ENCODE measurements at places on chromosomes 6 and 20.

DNA sequence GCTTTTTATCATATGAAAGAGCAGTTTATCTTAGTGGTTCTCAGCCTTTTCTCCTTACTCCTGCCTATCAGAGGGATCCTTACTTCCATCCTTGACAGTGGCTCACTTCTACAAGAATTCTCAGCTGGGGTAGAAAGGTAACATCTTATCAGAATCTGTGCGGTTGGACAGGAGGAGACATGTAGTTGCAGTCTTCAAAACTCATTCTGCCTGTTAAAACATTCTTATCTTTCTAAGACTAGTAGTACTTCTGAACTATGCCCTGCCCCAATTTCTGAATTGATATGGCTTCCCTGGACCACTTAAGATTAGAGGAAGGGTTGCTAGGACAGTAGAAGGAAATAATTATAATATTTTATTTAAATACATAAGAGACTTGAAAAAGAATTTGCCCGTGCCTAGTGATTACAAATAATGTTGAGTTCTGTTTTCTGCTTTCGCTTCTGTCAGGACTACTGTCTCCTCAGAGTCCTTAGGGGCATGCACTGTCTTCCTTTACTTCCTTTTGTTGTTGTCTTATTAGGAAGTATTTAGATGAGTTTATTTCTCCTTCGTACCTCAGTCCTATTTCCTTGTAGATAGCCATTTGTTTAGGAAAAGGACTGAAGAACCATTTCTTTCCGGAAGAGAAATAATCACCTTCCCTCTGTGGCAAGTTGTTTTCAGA is 24.9 kb downstream of the BLTP3A start:
- no peak for DNase-seq

- no peak for DNase-seq
These were observed 169.2 kb downstream of the GRM4 start for GRCh38 chr6:33976437-33977360.

DNA sequence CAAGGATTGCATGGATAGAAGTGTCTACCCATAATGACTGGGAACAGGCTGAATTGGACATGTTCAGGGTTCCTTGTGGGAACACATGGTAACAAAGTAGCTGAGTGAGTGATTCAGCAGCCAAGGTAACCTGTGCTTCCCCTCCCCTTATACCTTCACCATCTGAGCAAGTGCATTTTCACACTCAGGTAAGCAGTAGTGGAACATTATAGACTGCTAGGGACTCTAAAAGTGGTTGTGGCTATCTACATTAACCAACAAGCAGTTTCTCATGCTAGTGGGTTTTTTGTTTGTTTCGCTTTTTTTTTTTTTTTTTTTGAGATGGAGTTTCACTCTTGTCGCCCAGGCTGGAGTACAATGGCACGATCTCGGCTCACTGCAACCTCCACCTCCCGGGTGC is 41.4 kb downstream of the KIZ start:
- DNase-seq, result no peak

DNA sequence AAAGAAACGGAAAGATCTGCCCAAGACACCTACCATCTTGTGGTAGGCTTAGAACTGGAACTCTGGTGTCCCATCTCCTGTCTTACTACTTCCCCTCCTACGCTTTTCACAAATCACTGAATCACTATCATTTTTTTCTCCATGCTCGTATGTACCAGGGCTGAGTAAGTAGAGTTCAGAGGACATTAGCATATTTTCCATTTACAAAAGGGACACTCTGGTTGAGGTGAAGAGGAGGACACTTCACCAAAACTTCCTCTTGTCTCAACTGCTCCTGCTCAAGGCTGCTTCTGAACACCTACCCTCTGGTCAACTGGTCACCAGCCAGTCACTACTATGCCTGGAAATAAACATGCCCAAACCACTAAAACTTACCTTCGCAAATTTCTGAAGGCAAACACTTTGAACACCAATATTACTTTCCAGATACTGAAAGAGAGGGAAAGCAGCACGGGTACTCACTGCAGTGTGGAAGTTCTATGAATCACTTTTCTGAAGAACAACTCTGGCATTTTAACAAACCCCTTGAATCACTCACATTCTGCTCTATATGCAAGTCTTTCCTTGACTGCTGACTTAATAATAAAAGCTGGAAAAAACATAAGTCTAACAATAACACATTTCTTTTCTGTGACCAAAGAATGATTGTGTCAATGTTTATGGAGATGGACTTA is 123.3 kb downstream of the INSM1 start:
- no peak for DNase-seq

DNA sequence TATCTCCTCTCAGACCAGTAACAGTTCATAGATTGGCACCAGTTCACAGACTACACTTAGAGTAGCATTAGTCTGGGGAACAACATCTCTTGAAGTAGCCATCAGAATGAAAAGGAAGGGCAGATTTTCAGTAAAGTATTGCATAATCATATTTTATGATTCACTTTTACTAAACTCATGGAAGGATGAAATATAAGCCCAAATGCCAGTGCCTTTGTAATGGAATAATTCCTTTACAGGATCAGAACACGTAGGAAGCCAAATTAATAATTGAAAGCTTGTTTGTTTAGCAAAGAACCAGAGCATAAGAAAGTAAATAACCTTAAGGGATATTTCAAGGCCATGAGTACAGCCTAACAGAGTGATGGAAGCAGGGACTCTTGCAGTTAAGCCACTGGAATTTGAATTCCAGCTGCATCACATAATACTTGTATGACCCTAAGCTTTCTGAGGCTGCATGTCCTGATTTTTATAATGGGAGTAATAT is 11.4 kb upstream of the LOC128125822 start:
- no peak for DNase-seq

GRCh38 chr6:44034931-44035345 is 92.3 kb downstream of the MRPL14 start:
- DNase-seq, result no peak

DNA sequence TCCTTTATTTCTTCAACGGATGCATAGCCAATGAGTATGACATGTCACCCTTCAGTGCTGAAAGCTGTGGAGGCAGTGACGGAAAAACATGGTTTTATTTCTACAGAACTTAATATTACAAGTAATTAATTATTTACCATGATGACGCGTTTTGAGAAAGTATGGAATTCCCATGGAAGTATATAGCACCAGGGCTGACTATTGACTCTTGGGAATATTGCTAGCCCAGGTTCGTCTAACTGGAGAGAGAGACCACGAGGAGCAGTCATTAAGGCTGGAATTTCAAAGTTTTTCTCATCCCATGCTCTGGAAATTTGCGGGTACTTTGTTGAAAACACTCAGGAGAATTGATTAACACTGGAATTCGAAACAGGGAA is 155.2 kb upstream of the PRSS16 start:
- no peak for DNase-seq

DNA sequence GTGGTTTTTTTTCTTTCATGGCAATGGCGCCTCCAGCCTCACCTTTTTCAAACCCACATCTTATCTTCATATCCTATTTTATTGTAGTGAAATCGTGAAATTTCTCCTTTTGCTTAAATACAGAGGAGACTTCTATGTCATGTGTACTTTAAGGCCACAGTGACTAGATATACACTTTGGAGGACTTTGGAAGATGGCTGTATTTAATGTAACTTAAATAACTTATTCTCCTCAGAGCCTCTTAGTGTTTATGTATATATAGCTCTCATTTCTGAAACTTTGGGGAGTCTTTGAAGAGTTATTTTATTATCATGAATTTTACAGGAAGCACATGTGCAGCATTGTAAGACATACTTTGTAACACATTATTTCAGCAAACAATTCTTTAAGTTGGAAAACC is 968 bp downstream of the LAMA2 start:
- no peak for DNase-seq

GRCh38 chr6:24660105-24660504 is 6.6 kb downstream of the TDP2 start:
- no peak for DNase-seq

GRCh38 chr6:138161088-138161337 is 726 bp upstream of the ARFGEF3 start:
- no peak for DNase-seq

DNA sequence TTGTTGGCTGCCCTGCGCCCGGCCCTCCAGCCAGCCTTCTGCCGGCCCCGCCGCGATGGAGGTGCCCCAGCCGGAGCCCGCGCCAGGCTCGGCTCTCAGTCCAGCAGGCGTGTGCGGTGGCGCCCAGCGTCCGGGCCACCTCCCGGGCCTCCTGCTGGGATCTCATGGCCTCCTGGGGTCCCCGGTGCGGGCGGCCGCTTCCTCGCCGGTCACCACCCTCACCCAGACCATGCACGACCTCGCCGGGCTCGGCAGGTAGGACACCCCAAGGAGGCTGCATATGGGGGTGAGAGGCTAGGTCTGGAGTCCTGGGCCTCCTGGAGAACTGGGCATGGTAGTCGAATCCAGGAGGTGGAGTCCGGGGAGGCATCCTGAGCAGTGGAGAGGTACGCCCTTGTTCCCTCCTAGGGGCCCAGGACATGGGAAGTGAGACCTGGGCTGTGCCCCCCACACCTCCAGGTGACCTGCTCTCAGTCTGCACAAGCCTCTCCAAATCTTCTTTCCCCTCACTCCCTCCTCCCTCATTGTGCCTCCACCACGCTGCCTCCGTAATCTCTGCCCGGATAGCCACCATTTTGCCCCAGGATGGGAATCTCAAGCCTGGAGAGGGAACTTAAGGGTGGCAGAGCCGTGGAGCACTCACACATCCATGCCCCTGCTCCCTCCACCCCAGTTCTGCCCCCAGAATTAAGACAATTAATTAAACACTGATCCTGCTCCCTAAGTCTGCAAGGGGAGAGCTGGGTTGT is 541 bp downstream of the CDC25B start:
- no peak for DNase-seq

GRCh38 chr6:147805155-147805554 is 296.7 kb downstream of the SAMD5 start:
- DNase-seq, result no peak

- DNase-seq, result no peak
These were observed 25.2 kb downstream of the HLA-A start for GRCh38 chr6:29967379-29968010.

GRCh38 chr20:25541676-25542075 is 43.7 kb downstream of the NINL start:
- DNase-seq, result no peak

DNA sequence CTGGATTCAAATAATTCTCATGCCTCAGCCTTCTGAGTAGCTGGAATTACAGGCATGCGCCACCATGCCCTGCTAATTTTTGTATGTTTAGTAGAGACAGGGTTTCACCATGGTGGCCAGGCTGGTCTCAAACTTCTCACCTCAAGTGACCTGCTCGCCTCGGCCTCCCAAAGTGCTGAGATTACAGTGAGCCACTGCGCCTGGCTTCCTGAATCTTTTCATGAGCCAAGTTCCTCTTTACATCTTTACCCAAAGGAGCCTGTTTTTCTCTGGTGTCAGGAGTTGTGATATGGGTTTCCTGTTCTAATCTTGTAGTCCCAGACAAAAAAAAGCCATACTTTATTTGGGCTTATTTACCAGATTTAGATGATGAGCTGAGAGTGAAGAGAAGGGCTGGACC is 34.4 kb downstream of the PCNA start:
- DNase-seq, result no peak

GRCh38 chr20:41889844-41890224 is 271.7 kb upstream of the CHD6 start:
- no peak for DNase-seq

DNA sequence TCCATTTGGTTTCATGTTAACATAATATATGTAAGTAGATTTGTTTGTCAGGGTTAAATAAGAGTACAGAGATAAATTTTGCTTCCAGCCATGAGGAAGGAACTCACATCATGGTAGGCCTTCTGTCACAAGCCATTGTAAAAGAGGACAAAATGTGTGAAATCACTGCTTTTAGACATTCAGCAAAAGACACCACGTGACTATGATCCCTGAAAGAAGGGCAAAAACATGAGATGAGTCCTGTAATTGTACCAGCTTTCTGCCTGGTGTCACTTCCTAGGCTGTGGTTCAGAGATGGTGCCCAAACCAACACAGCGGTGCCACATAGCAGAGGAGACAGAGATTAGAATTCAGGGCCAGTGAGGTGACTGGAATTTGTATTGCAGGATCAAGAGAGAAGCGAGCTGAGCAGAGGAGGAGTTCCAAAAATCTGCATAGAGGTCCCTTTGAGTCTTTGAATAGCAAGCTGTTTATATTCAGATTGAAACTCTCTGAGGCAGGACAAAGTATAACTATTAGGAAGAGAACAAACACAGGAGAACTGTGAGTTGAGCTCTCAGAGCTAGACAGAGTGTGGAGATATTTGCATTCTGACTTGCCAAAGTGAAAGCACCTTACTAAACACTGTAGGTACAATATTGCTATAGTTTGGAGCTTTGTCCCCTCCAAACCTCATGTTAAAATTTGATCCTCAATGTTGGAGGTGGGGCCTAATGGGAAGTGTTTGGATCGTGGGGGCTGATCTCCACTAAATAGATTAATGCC is 52.6 kb upstream of the PDE7B start:
- no peak for DNase-seq

- no peak for DNase-seq
These were observed 34.7 kb upstream of the EZR start for GRCh38 chr6:158853880-158854213.

GRCh38 chr20:61422636-61423425 is 170.8 kb downstream of the CDH4 start:
- DNase-seq, result no peak

DNA sequence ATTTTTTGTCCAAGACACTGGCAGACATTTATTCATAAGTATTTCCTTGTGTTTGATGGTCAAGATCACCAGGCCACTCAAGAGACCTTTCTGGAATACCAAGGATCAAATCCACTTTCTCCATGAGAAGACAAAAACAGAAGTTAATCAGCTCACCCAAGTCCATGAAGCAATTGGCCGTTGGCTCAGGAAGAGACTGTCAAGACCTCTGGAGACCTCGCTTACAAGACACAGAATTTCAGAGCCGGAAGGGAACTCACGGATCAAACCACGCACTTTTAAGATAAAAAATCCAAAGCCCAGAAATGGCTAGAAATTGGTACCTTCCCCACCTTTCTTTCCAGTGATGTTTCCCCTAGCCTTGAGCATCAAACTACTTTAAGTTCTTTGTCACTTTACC is 3.3 kb downstream of the TRERF1 start:
- no peak for DNase-seq

- DNase-seq, result no peak
These were observed 43.9 kb upstream of the PLCB4 start for GRCh38 chr20:9025011-9025410.

- no peak for DNase-seq
These were observed 12.1 kb downstream of the TMEM181 start for GRCh38 chr6:158571826-158572652.

GRCh38 chr6:38806271-38806670 is 91.2 kb downstream of the DNAH8 start:
- no peak for DNase-seq

DNA sequence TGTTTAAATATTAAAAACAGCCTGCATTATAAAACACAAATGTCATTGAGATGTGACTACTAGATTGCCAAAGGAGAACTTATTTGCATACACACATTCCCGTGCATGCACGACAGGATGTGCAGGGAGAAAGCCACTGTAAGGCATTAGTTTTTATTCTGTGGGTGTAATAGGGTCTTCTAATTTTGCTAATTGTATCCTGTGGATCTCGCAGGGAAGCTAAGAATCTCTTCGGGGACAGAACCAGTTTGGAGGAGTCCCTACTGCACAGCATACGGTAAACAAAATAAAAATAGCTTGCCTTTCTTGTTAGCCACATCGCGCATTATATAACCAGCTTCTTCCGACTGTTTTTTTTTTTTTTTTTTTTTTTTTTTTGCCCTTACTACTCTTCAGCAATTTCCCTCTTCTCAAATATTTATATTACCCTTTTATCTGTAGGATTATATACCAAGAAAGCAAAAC is 2.0 kb downstream of the ATXN1 start:
- no peak for DNase-seq
